ENCODE measurements at places on chromosomes 2 and 18. TPM values are rescaled to one million over a fixed set of nuclear protein-coding genes. Genes with fewer than 3 reads are reported as not detected.

RESP18 gene
- not detected for total RNA-seq

- DNase-seq = no peak
Measured at GRCh38 chr2:205681401-205682238, 681 bp upstream of the NRP2 start.

- no peak for DNase-seq
Measured at GRCh38 chr2:227153758-227154486, 10.1 kb downstream of the COL4A4 start.

DNA sequence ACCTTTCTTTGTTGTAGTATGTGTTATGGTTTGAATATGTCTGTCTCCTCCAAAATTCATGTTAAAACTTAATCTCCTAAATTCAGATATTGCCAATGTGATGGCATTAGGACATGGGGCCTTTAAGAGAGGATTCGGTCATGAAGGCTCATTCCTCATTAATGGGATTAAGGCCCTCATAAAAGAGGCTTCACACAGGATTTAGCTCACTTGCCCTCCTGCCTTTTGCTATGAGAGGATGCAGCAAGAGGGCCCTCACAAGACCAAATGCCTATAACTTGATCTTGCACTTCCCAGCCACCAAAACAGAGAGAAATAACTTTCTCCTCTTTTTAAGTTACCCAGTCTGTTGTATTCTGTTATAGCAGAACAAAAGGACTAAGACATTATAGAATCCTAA is 19.7 kb downstream of the ZBTB14 start:
- DNase-seq = no peak

GRCh38 chr2:143668234-143668633 is 539.0 kb downstream of the ARHGAP15 start:
- no peak for DNase-seq
